ENCODE measurements at places on chromosomes 6 and 20.

DNA sequence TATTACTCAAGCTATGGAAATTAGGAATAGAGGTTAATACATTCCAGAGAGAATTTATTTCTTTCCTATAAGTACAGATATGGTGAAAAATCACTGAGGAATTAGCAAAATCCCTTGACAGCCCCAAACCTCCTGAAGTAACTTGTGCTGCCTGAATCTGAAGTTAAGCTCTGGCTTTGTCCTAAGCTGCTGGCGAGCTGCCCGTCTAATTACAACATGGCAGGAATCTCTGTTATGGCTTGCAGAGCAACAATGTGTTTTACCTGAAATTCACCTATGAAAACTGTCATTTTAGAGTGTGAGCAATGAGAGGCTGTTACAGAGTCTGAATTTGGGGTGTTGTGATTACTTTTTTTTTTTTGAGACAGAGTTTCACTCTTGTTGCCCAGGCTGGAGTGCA, 22.5 kb upstream of the IYD start:
- DNase-seq = no peak

- DNase-seq = no peak
Observed at GRCh38 chr6:137414599-137414998, 79.6 kb downstream of the OLIG3 start.

- no peak for DNase-seq
Observed at GRCh38 chr6:166691199-166691598, 64.1 kb upstream of the RPS6KA2 start.

DNA sequence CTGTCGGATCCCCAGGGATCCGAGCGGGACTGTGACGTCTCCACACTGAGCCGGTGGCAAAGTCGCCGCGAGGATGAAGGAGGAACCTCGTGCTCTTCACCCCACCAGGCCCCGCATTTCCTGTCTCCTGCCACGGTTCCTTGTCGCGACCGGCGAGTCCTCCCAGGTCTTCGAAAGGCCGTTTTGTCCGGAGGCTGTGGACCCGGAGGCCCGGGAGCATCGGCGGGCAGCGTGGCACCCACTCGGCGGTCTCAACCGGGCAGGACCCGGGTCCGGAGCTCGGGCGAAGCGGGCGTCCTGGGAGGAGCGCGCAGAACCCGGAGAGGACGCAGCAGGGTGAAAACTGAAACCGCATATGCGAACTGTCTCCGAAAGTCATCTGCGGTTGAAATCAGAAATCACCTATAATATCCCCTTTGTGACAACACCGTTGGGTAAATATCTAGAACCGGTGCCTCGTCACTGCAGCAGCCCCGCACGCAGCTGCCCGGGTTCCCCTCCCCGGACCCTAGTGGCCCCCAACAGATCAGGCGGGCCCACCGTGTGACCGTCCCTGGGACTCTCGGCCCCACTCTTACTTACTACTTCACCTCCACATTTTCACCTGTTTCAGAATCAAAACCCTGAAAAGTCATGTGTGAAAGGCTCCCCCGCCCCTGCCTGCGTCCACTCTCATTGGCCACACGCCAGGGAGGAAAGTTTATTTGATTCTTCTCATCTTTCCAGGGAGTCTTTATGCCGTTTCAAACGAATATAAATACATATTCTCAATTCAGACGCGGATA, 3.1 kb upstream of the ULBP2 start:
- DNase-seq = peak; percentile 53

GRCh38 chr6:73585566-73586415, 65.0 kb upstream of the EEF1A1 start:
- DNase-seq = peak; percentile 89

DNA sequence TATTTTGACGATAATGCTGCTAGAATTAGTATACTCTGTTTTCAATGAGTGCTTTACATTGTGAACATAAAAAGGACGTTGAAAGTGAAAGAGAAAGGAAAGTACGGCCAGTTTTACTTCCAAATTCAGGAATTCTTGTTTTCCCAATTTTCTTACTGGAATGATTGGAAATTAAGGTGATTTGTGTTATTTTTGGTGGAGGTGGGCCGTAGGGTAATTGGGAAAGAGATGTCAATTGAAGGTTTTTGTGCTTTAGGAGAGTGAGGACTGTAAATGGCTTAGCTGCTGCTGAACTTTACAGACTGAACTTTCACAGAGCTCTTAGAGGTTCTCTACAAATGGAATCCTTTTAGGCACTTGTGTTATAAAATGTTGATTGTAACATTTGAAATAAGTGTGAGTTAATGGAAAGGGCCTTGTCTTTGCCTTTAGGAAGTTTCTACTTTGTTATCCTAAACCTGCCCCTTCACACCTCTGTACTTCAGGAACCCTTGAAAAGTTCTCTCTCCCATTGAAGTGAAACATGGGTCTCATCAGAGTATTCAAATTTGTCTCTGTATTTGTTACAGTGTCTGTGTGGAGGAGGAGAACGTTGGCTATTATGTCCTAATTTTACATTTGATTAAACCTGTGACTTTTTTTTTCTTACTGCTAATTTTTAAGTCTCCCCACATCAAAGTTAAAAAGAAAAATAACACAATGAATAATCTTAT, 256.4 kb downstream of the ARID1B start:
- DNase-seq = no peak

DNA sequence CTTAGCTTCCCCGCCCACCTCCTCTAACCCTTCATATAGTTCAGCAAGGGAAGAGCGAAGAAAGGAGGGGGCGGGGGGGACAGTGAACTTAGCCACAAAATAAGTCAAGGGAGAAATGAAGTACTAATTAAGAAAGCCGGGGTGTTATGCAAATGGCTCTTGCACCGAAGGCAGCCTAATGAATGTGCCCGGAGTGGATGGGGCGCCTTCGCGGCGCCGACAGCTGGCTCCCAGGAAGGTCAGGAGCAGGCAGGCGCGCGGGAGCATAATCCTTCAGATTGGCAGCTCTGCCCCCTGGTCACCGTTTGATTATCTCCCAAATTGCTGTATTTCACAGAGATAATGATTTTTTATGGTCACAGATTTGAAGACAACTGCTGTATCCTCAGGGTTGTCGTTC, 395.1 kb downstream of the TFAP2B start:
- DNase-seq = no peak

GRCh38 chr20:45049904-45050471, 50.9 kb downstream of the KCNS1 start:
- DNase-seq = no peak

DNA sequence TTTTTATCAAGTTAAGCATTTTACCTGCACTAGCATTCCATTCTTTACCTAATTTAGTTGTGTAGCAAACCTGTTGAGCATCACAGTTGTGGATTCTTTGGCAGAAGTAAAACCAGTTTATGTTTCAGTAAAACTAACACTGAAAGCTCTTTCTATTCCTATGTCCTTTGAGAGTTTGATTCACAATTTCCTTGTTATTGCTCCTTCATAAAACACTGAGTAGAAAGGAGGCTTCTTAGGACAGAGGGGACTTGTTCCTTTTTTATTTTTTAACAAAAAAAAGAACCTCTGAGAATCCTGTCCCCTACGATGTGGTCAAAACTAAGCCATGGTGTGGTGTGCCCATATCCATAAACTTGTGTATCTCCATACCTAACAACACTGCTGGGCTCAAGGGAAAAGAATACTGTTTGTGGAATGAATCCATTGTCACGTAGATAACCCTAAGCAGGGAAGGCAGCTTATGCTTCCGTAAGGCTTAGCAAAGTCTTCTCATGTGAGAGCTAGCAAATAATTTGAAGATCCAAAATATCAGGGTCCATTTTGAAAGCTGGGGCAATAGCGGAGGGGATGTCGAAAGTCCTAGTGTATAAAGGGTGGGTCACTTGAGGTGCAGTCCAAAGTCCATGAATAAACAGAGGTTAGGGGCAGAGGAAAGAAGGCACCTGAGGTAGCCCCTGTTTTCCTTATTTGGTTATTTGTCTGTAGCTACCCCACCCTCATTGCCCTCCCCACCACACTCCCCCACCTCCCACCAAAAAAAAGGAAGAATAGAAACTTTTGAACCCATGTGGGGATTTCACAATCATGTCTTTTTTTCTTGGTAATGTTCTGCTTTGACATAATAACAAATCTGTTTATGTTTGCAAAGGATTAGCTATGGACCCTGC, 71.0 kb downstream of the PLAGL1 start:
- DNase-seq = no peak

DNA sequence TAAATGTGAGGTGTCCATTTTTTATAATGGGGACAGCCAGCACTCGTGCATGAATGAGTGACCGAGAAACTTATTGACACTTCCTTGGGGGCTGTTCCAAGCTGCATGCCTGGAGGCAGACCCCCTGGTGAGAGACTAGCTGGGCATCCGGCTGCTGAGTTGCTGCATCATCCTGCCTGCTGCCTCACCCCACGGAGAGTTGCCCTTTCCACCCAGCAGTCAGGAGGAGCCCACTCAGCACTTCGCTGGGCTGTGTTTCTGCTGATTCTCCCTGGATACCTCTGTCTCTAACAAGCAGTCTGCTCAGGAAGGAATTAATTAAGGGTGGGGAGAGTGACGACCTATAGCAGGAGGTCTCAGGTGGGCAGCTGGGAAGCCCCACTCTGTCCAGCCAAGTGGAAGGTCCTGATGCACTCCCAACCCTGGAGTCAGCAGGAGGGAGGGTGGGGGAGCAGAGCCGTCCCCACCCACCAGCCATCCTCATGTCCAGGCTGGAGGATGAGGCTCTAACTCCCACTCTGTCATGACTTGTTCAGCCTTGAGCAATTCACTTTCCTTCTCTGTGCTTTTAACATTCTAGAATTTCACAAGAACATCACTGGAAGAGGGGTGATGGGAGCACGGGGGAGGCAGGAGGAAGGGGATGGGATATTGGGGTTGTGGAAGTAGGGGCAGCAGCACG, 177.3 kb downstream of the LRFN2 start:
- DNase-seq = no peak

- DNase-seq = no peak
Observed at GRCh38 chr20:40049854-40050253, 639.2 kb downstream of the MAFB start.

GRCh38 chr6:48092550-48093217, 18.3 kb downstream of the PTCHD4 start:
- DNase-seq = no peak

GRCh38 chr6:38436726-38437465, 202.8 kb downstream of the BTBD9 start:
- peak; percentile 85 for DNase-seq

- DNase-seq = no peak
Observed at GRCh38 chr6:38876475-38876874, 161.4 kb downstream of the DNAH8 start.

- no peak for DNase-seq
Observed at GRCh38 chr6:157921685-157922367, 59.8 kb upstream of the SYNJ2 start.

GRCh38 chr6:168145747-168146596, 67.0 kb upstream of the FRMD1 start:
- no peak for DNase-seq

DNA sequence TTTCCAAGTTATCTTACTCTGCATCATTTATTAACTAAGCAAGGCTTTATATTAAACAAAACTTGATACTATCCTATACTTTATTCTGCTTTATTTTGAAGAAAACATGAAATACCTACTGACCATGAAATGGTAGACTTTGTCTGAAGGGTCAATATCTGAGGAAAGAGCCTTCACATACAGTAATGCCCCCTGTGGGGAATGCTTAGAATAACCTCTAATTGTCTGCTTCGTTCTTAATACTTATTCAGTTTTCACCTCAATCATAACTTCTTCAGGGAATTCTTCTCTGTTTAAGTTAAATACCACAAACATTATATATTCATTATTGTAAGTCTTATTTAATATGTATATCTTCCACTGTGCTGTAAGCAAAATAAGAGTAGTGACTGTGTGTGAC, 498.9 kb upstream of the MANEA start:
- no peak for DNase-seq

- no peak for DNase-seq
Observed at GRCh38 chr6:80633412-80633811, 526.9 kb downstream of the BCKDHB start.

DNA sequence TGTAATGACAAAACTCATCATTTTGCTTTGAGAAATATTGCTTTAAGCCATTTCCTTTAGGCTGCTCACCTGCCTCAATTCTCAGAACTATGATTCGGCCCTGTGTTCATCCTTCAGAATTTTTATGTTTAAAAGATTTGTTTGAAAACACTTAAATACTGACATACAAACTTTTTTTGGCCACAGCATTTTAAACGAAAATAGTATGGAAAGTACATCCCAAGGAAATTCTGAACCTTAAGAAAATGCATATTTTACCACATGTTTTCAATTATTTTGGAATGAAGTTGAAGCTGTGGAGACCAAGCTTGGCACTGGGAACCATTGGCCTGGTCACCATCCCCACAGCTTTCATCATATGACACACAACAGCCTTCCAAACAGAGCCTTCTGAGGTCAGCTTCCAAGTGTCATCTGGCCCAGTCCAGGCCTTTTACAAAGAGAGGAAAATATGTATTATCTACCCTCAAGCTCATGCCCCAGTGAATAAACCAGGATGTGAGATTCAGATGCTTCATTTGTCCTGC, 83.3 kb downstream of the SOD2 start:
- DNase-seq = no peak

DNA sequence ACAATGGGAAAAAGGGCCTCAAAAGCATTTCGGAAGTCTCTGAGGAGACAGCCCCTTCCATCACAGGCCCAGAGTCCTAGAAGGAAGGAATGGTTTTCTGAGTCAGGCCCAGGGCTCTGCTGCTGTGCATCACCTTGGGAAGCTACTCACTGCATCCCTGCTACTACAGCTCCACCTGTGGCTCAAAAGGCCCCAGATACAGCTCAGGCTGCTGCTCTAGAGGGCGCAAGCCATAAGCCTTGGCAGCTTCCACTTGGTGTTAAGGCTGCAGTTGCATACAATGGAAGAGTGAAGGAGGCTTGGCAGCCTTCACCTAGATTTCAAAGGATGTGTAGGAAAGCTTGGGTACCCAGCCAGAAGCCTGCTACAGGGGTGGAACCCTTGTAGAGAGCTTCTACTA, 54.8 kb downstream of the MEI4 start:
- no peak for DNase-seq

- no peak for DNase-seq
Observed at GRCh38 chr6:6655805-6656251, 67.3 kb downstream of the LY86 start.

DNA sequence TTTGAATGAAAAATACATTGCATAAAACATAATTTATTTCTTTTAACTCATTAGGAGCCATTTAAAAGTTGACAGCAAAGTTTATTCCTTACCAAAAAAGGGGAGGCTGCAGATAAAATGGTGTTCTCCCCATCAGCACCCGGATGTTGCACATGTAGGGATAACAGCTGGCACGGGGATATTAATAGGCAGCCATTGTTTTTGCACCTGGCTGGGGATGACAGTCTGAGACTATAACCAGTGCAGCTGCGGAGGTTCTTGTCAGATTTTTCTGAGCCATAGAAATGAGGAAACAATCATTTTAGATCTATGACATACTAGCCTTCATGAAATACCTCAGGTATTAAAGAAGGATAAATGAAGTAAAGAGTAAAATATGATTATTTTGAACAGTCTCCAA, 20.1 kb upstream of the HECA start:
- DNase-seq = no peak

- no peak for DNase-seq
Observed at GRCh38 chr6:109447878-109448555, 7.5 kb downstream of the SMPD2 start.

GRCh38 chr6:101478891-101479290, 85.4 kb downstream of the GRIK2 start:
- DNase-seq = no peak

Measured in RKO (cell line).